ENCODE measurements at places on chromosomes 1 and 21.
A peak's percentile ranks its signal among the peaks of the same experiment; 100 is the strongest.

- DNase-seq, result no peak
Measured at GRCh38 chr1:170241266-170241851, 95.6 kb downstream of the NTMT2 start.

- no peak for DNase-seq
Measured at GRCh38 chr1:76659171-76659940, 207.9 kb upstream of the ST6GALNAC5 start.

GRCh38 chr1:113780374-113781146, 21.3 kb upstream of the PHTF1 start:
- no peak for DNase-seq

- no peak for DNase-seq
Measured at GRCh38 chr1:188364927-188365449, 1536.2 kb downstream of the PLA2G4A start.

GRCh38 chr1:29805896-29806160, 569.5 kb downstream of the PTPRU start:
- no peak for DNase-seq

GRCh38 chr1:230900984-230901383, 32.7 kb upstream of the C1orf198 start:
- no peak for DNase-seq

GRCh38 chr1:64192290-64192689, 11.1 kb upstream of the UBE2U start:
- DNase-seq, result no peak

GRCh38 chr1:109724933-109725332, 12.9 kb downstream of the GSTM5 start:
- DNase-seq, result no peak

DNA sequence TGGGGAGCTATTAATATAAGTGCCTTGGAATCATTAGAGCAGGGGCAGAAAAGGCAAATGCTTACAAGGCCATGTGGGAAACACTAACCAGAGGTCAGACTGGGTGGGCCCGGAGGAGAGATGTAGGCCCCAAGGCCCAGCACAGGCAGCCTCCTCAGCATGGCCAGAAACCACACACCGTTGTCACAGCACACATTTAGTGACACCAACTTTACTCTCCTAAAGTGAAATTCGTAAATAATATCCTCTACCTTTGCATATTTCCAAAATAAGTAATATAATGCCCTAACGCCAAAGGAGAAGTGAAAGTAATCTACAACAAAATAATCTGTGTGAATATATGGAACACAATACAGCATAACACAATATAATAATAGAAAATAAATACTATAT, 62.6 kb downstream of the KIF21B start:
- no peak for DNase-seq

GRCh38 chr1:44947063-44947773, 39.2 kb downstream of the EIF2B3 start:
- peak; percentile 80 for DNase-seq

GRCh38 chr1:97726386-97726785, 194.4 kb downstream of the DPYD start:
- no peak for DNase-seq

DNA sequence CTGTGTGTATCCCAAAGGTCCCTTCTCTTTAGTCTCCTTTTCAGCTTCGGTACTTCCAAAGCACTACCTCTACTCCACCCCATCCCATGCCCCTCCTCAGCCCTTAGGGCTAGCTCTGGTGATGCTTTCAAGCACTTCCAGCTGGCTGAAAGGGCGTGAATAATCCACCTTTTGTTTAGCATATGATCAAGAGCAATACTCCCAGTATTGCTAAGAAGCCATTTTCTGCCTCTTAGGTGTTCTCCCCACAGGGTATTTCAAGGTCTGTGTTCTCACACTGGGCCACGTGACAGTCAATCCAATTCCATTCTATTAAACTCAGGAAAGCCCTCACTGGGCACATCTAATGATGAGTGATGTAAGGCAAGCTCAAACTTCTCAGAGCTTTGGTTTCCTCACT, 298.5 kb upstream of the PROX1 start:
- DNase-seq, result no peak

DNA sequence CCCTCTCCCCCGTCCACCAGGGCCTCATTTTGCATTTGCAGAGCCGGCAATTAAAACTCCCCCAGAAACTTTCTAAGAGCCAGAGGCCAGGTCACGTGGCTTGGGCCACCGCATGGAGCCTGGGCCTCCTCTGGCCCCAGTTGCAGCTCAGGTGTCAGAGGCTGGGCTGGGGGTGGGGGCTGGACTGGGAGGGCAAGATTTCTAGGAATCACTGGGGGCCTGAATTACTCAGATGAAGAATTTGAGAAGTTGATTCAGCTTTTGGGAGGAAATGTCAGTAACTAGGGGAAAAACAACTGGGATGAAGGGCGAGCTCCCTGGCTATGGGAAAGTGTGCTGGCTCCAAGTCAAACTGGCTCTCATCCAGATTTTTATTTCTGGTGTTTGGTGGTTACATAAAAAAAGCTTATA, 151.0 kb downstream of the CDC7 start:
- DNase-seq, result no peak

GRCh38 chr21:38478782-38479181, 19.5 kb downstream of the ERG start:
- no peak for DNase-seq

DNA sequence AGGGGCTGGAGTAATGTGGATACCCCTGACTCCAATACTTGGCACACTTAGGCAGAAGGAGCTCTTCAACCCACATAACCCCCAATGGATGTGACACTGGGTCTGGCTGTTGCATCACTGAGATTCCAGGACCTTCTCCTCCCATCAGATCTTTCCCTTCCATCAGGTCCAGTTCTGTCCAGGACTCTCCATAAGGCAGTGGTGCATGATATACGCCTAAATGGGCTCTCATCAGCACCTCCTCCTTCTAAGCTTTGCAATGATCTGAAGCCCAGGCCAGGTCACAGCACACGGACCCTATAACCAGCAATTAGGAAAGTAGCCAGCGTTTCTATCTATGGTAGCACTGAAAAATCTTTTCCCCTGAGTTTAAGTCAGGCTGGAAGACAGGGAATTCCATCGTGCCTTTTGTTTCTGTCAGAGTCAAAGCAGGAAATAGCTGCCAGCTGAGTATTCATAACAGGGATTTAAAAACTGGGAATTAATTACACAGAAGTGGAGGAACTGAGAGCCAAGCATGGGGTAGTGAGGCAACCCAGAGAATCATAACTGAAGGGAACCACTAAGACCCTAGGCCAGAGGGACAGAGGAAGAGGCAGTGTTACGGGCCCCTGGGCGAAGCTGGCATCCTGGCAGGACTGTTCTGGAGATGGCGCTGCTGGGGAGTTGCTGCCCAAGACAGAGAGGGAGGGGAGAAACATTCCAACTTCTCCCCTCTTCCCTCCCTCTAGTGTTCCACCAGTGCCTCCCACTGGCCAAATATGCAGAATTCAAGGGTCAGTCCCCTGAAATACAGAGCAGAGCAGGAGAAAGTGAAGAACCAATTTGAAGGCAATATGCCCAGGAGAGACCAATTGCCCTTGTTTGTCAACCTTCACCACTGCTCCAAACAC, 37.5 kb upstream of the HOOK1 start:
- DNase-seq, result no peak

- no peak for DNase-seq
Measured at GRCh38 chr1:91685994-91686393, 185.3 kb downstream of the CDC7 start.

GRCh38 chr1:185568155-185569123, 165.8 kb upstream of the HMCN1 start:
- DNase-seq, result no peak

DNA sequence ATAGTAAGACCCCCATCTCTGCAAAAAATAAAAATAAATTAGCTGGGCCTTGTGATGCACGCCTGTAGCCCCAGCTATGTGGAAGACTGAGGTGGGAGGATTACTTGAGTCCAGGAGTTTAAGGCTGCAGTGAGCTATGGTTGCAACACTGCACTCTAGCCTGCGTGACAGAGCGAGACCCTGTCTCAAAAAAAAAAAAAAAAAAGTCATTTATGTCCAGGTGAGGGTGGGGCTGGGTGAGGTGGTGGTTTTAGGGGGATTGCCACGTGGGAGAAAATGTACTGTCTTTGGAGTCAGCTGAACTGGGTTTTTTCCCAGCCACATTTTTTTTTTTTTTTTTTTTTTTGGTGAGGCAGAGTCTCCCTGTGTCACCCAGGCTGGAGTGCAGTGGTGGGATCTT, 6.7 kb downstream of the PIK3CD start:
- no peak for DNase-seq

DNA sequence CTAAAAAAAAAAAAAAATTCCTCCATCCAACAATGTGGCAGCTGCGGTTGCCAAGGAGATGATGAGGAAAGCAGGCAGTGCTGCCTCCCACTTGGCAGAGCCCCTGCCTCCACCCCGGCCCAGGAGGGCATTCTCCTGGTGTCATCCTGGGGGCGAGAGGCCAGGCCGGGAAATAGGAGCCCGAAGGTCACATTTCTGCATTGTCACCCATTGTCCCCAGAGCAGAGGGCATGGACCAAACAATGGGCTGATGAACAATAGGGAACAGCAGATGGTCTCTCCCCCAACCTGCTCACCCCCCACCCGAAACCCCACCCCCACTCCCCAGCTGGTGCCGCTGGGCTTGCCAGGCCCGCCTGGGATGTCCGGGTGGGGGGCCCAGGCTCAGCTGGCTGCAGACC, 37.3 kb downstream of the CAMK2N1 start:
- no peak for DNase-seq

- DNase-seq, result no peak
Measured at GRCh38 chr1:206097381-206097780, 19.8 kb downstream of the AVPR1B start.

- peak; percentile 76 for DNase-seq
Measured at GRCh38 chr1:162019006-162019405, 4.7 kb downstream of the OLFML2B start.

DNA sequence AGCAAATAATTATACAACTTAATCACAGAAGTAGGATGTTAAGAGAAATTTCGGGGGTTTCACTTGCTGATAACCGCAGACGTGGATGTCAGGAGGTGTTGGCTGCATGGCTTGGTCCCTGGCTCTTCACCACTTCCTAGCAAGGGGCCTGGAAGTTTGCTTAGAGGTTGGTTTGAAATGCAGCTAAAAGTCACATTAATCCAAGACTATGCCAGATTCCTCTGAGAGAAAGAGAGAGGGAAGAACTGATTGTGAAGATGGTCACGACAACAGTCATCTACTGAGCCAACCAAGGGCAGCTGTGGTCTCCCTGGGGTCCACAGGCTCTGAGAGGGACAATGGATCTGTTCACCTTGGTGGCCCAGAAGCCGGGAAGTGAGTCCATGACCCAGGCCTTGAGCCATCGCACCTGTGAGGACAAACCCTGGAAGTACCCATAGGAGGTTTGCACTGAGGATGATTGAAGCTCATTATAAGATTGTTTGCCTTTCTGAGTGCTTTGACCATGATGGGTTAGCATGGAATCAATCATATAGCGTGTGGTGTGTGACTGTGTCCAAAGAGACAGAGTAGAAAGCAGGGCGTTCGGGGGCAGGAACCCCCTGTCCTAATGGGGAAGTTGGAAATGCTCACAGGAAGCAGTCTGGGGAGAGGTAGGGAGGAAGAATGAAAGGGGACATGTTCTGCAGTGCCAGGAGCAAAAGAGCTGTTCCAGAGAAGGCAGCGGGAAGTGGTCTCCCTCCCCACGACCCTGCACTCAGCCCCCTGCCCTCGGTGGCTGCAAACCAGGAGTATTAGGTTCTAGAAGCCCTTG, 47.1 kb downstream of the UMODL1 start:
- DNase-seq, result no peak

- no peak for DNase-seq
Measured at GRCh38 chr1:41648230-41648629, 163.7 kb upstream of the EDN2 start.

DNA sequence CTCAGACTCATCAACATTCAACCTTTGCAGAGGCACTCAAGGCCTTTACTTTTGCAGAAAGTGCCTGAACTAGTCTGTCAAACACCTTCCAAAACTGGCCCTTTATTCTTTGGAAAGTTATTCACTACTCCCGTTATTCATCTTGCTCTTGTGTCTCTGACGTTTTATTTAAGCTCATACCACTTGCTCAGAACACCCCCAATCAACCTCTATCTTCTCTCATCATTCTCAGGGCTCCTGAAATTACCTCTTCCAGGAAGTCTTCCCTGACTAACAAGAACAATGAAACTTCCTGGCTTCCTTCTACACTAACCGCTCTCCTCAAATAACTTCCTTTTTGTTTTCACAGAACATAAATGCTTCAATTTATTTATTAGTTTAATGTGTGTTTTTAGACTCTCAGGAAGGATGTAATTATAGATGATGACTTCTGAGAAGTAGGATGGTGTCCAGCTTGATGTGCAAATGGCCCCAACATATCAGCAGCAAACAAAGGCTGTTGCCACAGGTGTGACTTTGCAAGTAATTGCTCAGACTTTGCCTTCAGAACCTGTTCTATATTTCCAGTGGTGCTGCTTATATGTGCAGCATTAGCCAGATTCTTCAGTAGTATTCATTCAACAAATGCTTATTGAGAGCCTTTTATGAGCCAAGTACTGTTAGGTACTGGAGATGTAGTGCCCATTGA, 22.8 kb upstream of the BATF3 start:
- DNase-seq, result no peak

GRCh38 chr21:15140321-15141019, 75.7 kb upstream of the NRIP1 start:
- no peak for DNase-seq

- no peak for DNase-seq
Measured at GRCh38 chr1:212256369-212256768, 28.8 kb upstream of the PPP2R5A start.

- DNase-seq, result no peak
Measured at GRCh38 chr1:32770741-32771548, 46.2 kb downstream of the YARS1 start.

DNA sequence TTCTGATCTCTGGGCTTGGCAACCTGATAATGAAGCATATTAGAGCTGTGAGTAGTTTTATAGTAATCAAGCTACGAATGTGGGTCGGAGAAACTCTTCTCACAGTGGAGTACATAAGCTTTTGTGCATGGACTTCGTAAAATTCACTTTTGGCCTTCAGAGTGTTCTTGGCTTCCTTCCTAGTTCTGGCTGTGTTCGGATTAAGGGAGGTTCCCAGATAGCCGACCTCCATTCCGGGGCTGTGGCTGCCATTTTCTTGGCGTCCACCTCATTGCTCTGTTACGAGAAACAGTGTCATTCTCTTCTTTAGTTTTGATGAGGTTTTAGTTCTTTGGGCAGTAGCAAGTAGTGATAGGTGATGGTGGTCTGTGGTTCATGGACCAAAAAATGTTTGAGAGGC, 26.3 kb downstream of the CAMTA1 start:
- no peak for DNase-seq

DNA sequence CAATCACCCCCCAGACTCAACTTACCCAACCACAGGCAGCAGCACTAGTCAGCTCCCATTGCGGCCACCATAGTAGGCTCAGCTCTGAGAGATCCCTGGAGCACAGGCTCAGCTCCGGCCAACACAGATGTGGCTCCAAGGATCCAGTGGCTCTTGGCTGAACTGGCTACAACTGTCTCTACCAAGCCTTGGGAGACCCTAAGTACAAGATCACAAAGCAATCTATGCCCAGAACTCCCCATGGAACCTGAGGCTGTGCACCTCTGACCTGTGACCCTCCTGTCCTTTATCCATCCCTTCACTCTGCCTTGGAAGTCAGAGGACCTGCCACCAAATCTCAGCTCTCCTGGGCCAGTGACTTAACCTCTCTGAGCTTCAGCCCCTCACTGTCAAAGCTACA, 61.8 kb upstream of the GJB5 start:
- no peak for DNase-seq

GRCh38 chr1:184911103-184911745, 63.1 kb downstream of the NIBAN1 start:
- no peak for DNase-seq

- no peak for DNase-seq
Measured at GRCh38 chr1:164640686-164641352, 81.8 kb downstream of the PBX1 start.
